AG09309 (cell line): ENCODE measurements at places on chromosomes 1 and 21.

DNA sequence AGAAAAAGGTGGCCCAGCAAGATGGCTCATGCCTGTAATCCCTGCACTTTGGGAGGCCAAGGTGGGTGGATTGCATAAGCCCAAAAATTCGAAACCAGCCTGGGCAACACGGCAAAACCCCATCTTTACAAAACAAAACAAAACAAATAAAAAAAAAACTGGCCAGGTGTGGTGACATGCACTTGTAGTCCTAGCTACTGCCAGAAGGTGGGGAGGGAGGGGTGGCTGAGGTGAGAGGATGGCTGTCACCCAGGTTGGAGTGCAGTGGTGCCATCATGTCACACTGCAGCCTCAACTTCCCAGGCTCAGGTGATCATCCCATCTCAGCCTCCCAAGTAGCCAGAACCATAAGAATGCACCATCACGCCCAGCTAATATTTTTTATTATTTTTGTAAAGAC is 22.8 kb downstream of the RERE start:
- no peak for DNase-seq

- no peak for DNase-seq
Measured at GRCh38 chr1:101264697-101265096, 27.9 kb downstream of the S1PR1 start.

DNA sequence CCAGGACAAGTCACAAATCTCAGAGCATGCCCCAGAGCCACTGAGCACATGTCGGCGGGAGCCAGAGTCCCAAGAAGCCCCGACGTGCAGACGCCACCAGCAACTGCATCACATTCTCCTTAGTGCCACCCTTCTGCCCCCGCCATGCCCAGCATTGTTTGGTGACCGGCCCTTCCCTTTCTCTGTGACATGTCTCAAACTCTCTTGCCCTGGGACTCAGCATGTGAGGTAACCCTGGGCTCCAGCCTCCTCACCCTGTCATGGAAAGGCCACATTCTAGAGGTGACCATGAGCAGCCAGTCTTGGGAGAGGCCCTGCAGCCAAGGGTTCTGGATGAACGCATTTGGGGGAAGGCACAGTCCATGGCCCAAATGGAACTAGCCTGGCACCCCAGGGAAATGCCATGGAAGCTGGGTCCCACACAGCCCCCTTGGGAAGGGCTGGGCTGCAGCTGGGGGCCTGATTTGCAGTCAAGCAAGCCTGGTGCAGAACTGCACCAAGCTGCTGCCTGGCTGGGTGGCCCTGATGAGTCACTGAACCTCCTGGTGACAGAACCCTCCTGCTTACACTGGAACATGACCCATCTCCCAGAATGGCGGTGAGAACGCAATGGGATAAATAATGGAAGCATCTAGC is 94.4 kb downstream of the ITPKB start:
- no peak for DNase-seq

DNA sequence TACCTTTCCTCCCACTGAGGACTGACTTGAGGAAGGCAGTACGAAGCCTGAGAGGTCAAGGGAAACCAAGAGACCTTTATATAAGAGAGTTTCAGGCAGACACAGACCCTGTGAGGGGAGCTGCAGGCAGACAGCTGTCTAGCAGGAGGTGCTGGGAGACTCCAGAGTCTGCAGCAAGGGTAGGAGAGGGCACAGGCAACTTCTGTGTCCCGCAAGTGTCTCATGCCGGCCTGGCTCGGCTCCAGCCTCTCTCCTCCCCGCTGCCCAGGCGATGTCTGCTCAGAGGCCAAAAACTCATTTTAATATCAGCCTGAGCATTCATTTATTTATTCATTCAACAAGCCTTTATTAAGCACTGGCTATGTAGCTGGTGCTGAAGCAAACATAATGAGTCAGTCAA is 83.0 kb downstream of the KIRREL1 start:
- no peak for DNase-seq

GRCh38 chr1:64537942-64538341 is 68.0 kb downstream of the CACHD1 start:
- DNase-seq = no peak

- no peak for DNase-seq
Measured at GRCh38 chr1:112508278-112509004, at the start of gene WNT2B. WNT2B (plus strand) TSS chr1:112508965; CDS start chr1:112509263, 298 bp downstream.

GRCh38 chr1:11804666-11805421 is 920 bp downstream of the MTHFR start:
- no peak for DNase-seq

DNA sequence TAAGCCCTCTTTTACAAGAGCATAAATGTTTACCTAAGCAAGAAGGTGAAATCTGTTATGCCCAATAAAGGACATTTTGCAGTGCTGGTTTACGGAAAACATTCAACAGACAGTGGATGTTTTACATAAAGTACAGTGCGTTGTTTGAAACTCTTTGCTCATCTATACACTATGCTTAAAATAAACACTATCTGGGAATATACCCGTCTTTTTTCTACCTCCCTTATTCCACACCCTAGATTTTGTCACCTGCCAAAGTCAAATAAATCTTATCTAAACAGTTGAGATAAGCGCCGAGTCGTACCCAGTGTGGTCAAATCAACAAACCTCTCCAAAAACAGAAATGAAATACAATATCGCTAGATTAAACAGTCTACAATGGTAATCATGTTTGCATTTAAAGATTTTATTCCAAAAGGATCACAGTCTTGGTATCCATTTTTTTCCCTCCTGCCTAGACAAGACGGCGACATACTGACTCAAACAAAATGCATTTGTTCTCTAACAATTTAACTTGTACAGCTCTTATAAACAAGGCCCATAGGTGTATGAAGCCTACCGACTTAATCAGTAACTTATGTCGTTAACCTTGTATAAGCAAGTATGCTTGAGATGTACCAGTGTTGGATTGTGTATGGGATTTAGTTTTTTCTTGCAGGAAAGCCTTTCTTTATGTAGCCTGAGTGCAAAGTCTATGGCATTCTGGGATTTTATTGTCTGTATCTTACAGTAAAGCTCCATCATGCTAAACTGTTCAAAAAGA is 189.1 kb downstream of the FMN2 start:
- no peak for DNase-seq

- DNase-seq = no peak
Measured at GRCh38 chr1:8376358-8376840, 58.5 kb downstream of the SLC45A1 start.

GRCh38 chr1:32345289-32345827 is 9.3 kb upstream of the MARCKSL1 start:
- no peak for DNase-seq

DNA sequence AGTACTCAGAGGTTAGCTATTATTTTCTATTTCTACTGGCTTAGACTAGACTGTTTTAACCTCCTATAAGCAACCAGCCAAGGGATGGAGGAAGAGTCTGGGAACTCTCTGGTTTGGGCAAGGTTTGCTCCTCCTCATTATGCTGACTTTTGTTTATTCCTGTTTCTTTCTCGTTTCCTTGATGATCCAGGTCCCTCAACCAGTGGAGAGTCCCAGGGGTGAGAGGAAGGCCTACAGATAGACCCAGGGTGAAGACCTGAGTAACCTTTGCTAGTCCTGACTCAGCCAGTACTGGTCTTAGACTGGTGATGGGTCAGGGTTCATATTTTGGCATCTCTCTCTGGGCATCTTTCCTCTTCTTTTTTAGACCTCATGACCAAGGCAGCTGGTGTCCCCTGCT is 5.4 kb downstream of the TUFT1 start:
- no peak for DNase-seq
